ENCODE measurements at places on chromosomes 4 and X. TPM values are rescaled to one million over a fixed set of nuclear protein-coding genes. Genes with fewer than 3 reads are reported as not detected.

DNA sequence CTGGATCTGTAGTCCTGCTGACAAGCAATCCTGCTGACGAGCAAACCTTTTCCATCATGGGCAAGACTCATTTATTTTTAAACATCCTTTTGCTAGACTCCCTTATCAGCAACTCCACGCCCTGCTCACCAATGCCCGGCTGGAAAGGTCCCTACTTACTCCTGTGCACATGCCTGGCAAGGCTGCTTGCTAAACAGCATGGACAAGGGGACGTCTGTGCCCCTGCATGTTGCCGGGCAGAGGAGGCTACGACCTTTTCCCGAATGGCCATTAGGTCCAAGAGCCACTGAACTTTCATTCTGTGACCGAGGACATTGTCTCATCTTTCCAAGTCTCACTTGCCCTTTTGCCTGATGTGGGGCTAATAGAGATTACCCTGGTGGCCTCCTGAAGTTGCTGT lies 98.6 kb downstream of the MGST2 start:
- no peak for DNase-seq

GRCh38 chr4:98945297-98945850 lies 16.4 kb upstream of the EIF4E start:
- no peak for DNase-seq

GRCh38 chrX:44042116-44042515 lies 68.9 kb upstream of the NDP start:
- no peak for DNase-seq

- no peak for DNase-seq
These were observed 276.0 kb downstream of the SHOX start for GRCh38 chrX:906586-906985.

WDR44 gene
- 47.5 TPM for total RNA-seq

- DNase-seq = no peak
These were observed 499.5 kb downstream of the SPOCK3 start for GRCh38 chr4:166734797-166735196.

TRO gene
- 47.0 TPM for total RNA-seq

GRCh38 chr4:136928957-136929411 lies 603.3 kb downstream of the PCDH18 start:
- no peak for DNase-seq

RAB40A gene
- 0.31 TPM for total RNA-seq

- no peak for DNase-seq
These were observed 626.6 kb downstream of the MID1IP1 start for GRCh38 chrX:39427906-39428305.

- peak; percentile 22 for DNase-seq
These were observed 653 bp downstream of the PLA2G12A start for GRCh38 chr4:109729117-109729717.

GRCh38 chrX:132631579-132632232 lies 142.9 kb upstream of the MBNL3 start:
- peak; percentile 38 for DNase-seq

ARL9 gene
- total RNA-seq = not detected

- no peak for DNase-seq
These were observed 1.5 kb downstream of the MSANTD1 start for GRCh38 chr4:3250438-3250955.

OTUD4 gene
- 110 TPM for total RNA-seq

DNA sequence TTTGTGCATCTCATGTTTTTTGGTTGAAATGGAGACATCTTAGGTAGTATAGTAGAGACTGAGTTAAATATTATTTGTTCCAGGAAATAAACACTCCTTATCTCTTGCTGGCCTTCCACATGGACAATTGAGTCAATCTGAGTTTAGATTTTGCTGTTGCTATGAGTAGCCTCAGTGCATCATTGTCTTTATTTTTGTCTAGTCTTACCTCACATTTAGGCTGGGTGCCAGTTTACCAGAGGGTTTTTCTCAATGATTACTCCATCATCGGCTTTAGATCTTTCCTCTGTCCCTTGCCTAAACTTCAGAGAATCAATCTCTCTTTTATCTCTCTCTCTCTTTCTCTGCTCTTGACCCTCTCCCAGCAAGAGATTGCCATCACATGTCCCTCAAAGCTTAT lies 73.6 kb downstream of the GABRB1 start:
- DNase-seq = no peak

GRCh38 chrX:141839856-141840255 lies 1.7 kb downstream of the MAGEC3 start:
- no peak for DNase-seq

P2RY4 gene
- total RNA-seq = 0.41 TPM

ITM2A gene
- 333 TPM for total RNA-seq

DNA sequence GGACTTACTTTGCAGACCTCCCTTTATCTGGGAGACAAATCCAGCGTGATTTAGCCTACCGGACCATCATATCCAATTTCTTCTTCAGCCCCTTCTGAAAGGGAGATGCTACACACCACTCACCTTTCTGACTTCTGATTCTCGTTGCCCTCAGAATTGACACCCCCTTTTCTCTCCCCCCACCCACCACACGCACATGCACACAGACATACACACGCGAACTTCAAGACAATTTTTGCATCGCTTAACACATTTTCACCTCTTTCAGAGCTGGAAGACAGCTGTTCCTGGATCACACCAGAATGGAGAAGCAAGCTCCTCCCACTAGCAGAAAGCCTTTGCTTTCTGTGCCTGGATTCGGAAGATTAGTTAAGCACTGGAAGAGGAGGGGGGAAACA lies 1.0 kb upstream of the SNCA start:
- peak; percentile 43 for DNase-seq

GRCh38 chrX:13863324-13863723 lies 46.4 kb upstream of the GPM6B start:
- no peak for DNase-seq

- DNase-seq = no peak
These were observed 326.4 kb downstream of the EVC2 start for GRCh38 chr4:5381961-5382441.

- no peak for DNase-seq
These were observed 131.2 kb downstream of the ZNF518B start for GRCh38 chr4:10326075-10326474.

DNA sequence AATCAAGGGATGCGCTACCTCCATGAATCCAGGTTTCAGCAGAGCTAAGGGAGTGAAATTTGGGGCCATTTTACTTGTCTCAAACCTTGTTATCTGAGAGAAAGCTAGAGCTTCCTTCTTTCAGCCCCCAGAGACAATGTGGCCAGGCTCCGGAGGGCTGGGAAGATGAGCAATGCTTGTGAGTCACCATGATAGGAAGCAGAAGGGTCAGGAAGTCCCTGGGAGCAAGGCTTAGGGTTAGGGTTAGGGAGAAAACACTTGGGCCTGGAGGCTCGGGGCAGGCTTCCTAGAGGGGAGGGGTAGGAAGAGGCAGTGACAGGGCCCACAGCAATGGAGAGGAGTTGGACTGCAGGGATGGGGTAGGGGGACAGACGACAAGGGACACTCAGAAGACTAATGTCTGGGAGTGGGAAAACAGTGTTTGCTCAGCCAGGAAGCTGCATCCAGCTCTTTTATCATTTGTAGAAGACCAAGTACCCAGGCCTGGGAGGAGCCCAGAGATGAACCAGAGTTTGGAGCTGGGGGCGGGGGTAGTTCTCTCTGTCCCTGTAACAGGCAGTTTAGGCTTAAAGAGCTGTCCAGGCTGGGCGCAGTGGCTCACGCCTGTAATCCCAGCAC lies 16.4 kb upstream of the PORCN start:
- no peak for DNase-seq

DNA sequence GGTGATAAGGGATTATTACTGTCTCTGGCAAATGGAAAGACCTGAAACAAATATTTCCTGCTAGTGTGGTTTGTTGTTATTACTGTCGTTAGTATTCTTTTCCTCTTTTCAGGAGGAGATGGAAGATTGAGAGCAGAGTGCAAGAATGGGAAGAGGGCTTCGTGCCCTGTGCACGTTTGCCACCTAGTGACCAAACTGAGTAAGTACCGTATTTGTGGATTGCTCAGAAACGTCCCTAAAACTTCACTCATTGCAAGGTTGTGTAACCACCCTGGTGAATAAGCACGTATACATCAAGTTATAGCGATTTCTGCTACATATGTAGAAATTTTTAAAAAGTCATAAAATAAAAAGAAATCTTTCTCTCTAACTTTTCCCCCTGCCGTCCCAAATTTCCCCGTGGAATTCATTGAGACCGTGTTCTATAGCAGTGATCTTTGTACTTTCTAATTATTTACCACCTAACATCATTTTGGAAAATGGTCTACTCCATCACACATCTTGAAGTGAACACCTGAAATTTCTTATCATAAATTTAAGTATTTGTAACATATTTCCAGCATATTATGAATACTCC lies 24.3 kb downstream of the LINC00632 start:
- peak; percentile 54 for DNase-seq

FAM47A gene
- total RNA-seq = not detected

- no peak for DNase-seq
These were observed 24.0 kb upstream of the SLC7A3 start for GRCh38 chrX:70954871-70955270.

GRCh38 chrX:110985470-110985869 lies 110.5 kb upstream of the PAK3 start:
- DNase-seq = no peak

DNA sequence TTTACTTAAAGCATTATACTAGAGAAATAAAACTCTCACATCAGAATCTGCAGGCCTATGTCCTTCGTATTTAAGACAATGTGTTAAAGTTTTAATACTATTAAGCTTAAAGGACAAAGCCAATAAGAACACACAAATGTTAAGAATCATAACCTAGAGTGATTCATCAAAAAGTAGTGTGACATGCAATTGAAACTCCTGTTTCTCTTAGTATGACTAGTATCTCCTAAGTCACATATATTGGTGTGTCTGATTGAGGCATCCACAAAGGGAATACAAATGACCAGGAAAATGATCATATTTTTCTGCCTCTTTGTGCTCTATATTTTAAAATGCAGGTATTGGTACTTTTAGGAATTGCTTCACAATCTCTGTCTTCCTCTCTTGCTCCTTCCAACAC lies 23.8 kb downstream of the GPRASP3 start:
- no peak for DNase-seq

ARHGAP4 gene
- total RNA-seq = 19.6 TPM

IRAK1 gene
- 20.4 TPM for total RNA-seq

GRCh38 chr4:13445841-13446790 lies 38.0 kb downstream of the RAB28 start:
- no peak for DNase-seq

DNA sequence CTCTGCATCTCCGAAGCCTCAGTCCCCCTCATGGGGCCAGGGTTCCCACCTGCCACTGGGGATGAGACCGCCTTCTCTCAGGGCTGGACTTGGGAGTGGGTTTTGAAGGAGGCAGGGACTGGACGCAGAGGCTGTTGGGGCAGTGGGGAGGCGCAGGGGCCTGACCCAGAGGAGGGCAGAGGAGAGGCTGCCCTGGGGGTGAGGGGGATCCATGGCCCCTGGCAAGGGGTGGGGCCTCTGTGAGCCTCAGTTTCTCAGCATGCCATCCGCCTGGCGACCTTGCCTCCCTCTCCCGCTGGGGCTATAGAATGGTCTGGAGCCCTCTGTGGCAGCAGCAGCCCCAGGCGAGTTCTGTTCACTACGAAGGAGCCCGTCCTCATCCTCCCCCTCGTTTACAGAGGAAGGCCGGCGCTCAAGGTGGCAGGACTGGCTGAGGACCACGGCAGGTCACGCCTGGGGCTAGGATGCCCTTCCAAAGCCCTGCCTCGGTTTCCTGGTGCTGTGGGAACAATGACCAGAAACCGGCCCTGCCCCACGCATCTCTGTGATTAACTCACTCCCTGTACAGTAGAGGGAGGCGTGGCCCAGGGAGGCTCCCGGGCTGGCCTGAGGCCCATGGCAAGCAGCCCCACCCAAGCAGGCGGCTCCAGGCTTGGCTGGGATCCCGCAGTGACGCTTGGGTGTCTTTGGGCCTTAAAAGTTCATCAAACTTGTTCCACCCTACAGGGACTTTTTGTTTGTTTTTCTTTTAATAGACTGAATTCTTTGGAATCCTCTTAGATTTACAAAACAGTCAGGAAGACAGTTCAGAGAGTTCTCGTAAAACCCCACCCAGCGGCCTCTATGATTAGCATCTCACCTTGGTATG lies 16.0 kb upstream of the SH3TC1 start:
- peak; percentile 85 for DNase-seq

- no peak for DNase-seq
These were observed 12.6 kb downstream of the DCLK2 start for GRCh38 chr4:150090836-150091235.

- DNase-seq = no peak
These were observed 1.3 kb downstream of the TAB3 start for GRCh38 chrX:30887721-30888120.

DNA sequence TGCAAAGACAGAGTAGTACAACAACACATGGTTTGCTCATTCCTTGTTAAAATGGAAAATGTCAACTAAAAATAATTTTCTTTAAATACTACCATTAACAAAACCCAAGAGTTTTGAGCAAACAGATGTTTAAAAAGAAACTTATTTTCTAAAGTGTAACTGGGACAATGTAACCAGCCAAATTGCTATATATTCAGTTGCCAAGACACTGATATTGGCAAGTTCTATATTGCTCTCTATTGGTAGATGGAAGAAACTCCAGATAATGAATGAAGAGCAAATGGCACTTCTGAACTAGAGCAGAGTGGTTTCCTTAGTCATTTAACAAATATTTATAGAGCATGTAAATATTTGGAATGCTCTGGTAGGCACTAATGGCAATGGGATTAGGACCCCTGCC lies 966.2 kb downstream of the RPA4 start:
- peak; percentile 0 for DNase-seq

SPON2 gene
- total RNA-seq = 517 TPM

GRCh38 chr4:37652747-37653527 lies 33.2 kb downstream of the RELL1 start:
- DNase-seq = no peak

- DNase-seq = no peak
These were observed 20.5 kb downstream of the SEPTIN11 start for GRCh38 chr4:76969941-76970529.

- DNase-seq = no peak
These were observed 23.6 kb upstream of the VAMP7 start for GRCh38 chrX:155857561-155857960.

MAP7D2 gene
- 0.72 TPM for total RNA-seq

GRCh38 chr4:42549896-42550295 lies 107.0 kb downstream of the ATP8A1 start:
- DNase-seq = no peak

DNA sequence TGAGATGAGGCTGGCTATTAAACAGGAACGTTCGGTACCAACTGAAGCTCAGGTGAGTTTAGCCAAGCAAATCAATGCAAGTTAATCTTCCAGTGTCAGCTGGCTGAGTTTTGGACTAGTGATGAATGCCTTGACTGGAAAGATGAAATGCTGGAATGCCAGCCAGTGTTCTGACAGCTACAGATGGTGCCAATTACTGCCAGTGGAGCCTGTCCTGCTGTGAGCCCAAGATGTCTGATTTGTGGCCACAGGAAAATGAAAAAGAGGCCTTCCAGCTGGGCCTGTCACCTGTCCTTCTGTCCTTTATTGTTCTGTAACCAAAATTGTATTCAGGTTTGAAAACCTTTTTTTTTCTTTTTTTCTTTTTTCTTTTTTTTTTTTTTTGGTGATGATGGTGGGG lies 223.1 kb downstream of the AFF2 start:
- DNase-seq = no peak

COQ2 gene
- 16.7 TPM for total RNA-seq

SPANXN4 gene
- not detected for total RNA-seq

All from tongue (tissue), 3 donors.